ENCODE measurements at places on chromosomes 6 and 20. TPM values are rescaled to one million over a fixed set of nuclear protein-coding genes. Genes with fewer than 3 reads are reported as not detected.

GRCh38 chr20:50592282-50593004, 82.3 kb downstream of the PTPN1 start:
- DNase-seq: peak; percentile 91

PRND gene
- not detected for total RNA-seq

VSX1 gene
- total RNA-seq: not detected

TMEM151B gene
- total RNA-seq: not detected

DNA sequence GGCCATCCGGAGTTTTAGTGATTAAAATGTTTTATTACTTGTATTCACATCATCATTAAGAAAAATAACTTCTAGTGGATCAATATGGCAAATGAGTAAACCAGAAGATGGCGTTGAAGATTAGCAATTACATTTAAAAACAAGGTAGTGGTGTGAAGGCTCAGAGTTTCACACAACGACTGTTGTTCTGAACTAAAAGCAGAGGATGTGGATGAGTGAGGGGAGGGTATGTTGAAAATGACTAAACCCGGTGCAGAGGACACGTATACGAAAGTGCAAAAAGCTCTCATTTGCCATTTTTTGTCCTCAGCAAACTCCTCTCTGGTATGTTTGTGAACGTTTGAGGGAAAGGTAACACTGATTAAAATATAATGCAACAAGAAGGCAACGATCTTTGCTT, 1.9 kb upstream of the IRF4 start:
- no peak for DNase-seq

DNA sequence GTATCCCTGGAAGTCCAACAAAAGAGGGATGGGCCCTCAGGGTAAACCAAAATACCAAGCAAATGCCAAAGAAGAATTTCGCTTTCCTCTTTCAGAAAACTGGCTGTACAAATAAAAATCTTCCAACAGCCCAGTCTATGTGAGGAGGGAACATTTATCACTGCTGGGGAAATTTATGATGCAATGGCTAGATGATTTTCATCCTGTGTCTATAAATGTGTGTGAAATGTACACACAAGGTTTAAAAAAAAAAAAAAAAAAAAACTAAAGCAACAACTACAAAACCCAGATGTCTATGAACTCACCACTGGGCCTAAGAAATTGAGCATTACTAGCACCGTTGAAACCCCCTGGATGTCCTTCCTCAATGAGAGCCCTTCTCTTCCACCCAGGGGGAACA, 68.7 kb upstream of the SLC4A11 start:
- DNase-seq: no peak

- no peak for DNase-seq
Measured at GRCh38 chr6:129673748-129674147, 36.2 kb downstream of the ARHGAP18 start.

DNA sequence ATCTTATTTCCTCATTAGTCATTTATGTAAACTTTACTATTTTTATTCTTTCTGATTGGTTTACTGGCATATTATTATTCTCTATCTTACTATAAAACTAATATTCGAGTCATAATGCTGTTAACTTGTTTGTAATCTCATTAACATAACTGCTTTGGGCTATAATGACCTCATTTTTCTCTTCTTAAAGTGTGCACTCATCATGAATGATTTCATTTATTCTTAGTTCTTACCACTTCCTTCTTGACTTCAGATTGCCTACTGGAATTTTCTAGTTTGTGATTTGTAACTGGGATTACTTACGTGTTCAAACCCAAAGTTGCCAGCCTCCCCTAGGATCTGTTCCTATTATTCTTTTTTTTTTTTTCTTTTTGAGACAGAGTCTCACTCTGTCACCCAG, 91.8 kb upstream of the TNFAIP3 start:
- DNase-seq: no peak
